ENCODE measurements at places on chromosomes 1 and 21.
A peak's percentile ranks its signal among the peaks of the same experiment; 100 is the strongest.

DNA sequence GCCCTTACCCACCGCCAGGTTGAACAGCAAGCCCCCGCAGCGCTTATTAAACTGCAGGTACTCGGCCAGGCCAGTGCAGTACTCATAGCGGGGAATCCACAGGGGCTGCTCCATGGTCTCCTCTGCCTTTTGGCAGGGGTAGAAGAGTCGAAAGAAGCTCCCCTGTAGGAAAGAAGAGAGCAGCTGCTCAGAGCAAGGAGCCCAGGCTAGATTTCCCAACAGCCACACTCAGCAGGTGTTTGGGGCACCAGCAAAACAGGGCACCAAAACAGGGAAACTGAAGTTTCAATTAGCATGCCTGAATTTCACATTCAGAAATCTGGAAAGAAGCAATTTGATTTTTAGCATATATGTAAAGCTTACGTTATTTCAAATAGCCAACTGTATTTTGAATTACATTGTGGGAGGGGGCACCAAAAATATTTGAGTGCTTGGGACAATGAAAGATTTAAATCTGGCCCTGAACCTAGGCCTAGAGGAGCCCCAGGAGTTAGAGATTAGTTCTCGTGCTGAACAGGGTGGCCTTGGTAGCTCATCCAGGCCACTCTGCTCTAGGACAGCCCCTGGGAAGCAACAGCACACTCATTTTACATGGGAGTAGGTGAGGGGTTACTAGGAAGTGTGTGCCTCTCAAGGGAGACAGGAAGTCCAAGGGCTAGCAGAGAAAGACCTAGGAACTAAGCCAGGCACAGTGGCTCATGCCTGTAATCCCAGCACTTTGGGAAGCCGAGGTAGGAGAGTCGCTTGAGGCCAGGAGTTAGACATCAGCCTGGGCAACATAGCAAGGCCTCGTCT lies 8.2 kb downstream of the PAFAH2 start:
- DNase-seq = no peak

DNA sequence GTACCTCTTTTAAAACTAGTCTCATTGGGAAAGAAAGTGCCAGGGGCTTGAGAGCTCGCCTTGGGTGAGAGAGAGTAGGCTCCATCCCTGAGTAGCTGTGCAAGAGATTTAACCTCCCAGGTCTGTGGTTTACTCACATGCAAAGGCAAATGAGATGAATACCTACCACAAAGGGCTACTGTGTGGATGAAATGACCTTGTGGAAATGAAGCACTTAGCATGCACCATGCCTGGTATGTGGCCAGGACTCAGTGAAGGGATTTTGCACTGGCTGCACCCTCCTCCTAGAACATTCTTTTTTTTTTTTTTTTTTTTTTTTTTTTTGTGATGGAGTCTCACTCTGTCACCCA lies 120.3 kb downstream of the PROX1 start:
- DNase-seq = no peak

GRCh38 chr21:43778469-43779335 lies 2.6 kb upstream of the CSTB start:
- no peak for DNase-seq

- peak; percentile 85 for DNase-seq
Measured at GRCh38 chr1:145885738-145886287, at the start of gene ANKRD35. Gene ANKRD35, minus strand, starts transcription at chr1:145885866. Its CDS starts 108 bp downstream, at chr1:145885758.

GRCh38 chr1:198435056-198435455 lies 105.4 kb downstream of the ATP6V1G3 start:
- no peak for DNase-seq

DNA sequence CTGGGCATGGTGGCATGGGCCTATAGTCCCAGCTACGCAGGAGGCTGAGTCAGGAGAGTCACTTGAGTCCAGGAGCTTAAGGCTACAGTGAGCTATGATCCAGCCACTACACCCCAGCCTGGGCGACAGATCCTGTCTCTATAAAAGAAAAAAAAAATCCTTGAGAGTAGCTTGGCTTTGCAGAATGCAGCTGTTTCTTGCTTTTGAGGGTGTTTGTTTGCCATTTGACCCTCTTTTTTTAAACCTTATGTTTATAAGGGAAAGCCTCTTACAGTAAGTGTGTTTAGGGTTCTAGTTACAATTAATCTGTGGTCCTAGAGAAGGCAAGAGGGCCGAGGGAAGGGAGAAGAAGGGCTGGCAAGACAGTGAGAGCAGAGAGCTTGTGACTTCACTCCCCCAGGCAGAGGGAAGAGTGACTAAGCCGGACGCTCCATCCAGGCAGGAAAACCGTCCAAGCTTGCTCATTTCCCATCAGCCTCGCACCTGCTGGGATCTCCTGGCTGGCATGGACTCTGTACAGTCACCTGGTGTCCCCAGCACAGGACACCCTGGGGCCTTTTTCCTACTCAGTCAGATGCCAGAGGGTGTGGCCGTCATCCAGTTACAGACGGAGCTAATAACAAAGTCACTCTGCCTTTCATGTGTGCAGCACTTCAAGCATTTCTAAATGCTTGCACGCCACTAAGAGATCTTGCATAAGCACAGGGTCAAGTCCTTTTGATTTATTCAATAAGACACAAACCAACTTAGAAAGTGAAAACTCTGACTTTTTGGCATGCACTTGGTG lies 55.5 kb upstream of the PSEN2 start:
- DNase-seq = no peak

GRCh38 chr1:30764939-30765555 lies 7.5 kb upstream of the LAPTM5 start:
- DNase-seq = no peak

DNA sequence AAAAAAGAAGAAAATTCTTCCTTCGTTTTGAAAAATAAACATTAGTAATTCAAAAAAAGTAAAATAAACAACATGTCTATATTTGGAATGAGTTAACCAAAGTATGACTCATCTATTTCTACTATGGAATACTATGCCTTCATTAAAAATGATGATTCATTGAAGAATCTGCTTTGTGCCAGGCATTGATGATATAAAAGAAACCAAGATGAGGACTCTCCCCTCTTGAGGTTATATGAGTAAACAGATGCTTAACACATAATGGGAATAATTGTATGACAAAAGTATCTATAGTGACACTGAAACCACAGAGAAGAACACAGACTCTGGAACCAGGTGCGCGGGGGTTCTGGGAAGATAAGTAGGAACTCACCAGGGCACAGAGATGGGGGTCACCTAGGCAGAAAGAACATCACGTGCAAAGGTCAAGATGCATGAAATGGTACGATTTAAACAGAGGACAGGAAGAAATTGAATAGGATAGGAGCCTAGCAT lies 18.8 kb downstream of the ELF3 start:
- no peak for DNase-seq

DNA sequence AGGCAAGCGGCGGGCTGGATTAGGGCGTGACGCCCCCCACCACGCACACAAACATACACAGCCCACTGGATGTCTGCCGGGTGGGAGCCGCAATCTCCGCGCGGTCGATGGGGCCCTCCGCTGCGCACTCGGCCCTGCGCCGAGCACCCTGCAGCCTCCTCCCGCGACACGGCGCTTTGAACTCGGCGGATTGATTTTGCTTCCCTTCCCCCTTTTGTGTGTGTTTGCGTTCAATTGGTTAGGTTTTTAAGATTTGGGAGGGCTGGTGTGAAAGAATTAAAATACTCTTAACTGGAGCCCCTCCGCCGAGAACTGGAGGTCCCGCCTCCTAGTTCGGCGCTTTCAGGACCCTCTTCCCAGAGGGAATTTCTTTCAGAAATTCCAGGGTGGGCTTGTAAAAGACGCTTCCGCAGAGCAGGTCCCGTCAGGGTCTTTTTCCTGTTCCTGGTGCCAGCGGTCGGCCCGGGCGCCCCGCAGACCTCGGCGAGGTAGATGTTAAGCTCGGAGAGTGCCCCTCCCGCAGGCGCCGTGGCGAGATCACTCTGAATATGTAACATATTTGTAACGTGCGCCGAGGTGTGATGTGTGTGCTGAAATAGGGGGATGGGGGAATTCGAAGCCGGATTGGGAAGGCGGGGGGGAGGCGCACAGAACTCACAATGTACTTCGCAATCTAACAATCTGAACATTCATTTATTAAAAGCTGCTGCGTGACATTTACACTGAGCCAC lies 8.0 kb upstream of the BARHL2 start:
- no peak for DNase-seq

GRCh38 chr1:243791586-243792267 lies 58.3 kb downstream of the AKT3 start:
- no peak for DNase-seq

DNA sequence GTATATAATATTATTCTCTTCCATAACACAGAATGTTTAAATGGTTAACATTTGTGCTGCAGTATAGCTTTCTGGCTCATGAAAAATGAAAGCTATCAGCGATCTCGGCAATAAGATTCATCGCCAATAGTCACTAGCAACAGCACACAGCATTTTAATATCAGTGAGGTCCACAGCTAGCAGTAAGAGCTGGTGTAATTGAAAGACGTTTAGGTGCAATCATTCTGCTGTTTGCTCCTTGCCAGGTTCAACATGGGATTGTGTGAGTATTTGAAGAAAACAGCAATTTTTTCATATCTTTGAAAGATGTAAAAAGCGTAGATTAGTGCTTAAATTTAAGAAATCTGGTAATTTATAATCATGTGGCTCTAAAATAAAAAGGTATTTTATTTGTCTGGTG lies 20.1 kb downstream of the PRKACB start:
- DNase-seq = no peak

GRCh38 chr21:27269644-27270043 lies 302.8 kb upstream of the ADAMTS5 start:
- no peak for DNase-seq

DNA sequence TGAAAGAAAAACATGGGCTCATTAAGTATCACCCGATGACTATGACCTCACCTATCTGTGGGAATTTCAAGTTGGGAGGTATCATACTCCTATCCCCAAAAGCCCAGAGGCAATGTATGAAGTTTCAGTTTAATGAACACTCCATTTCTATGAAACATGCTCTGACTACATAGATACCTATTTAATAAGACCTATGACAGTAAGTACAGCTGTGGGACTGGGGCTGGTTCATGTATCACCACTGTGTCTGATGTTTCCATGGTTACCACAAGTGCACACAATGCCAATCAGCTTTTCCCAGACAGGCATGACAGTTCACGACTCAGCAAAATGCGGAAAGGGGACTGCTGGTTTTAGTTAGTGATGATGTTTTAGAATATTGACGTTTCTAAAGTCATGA lies 167.7 kb downstream of the SIPA1L2 start:
- no peak for DNase-seq

DNA sequence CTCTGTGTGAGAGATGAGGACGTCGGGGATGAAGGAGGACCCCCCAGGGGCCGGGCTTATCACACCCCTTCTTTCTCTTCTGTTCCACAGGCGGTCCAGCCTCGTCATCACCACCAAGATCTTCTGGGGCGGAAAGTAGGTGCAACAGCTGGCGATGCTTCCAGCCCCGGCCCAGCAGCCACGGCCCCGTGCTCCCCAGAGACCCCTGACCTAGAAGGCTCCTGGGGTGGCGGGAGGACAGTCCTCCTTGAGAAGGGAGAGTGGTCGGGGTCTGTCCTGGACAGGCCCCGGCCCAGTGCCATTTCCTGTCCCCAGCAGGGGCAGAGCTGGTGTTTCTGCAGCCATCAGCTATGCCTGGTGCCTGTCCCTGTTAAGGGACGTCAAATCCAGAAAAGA lies 41.7 kb downstream of the KCNAB2 start:
- no peak for DNase-seq

DNA sequence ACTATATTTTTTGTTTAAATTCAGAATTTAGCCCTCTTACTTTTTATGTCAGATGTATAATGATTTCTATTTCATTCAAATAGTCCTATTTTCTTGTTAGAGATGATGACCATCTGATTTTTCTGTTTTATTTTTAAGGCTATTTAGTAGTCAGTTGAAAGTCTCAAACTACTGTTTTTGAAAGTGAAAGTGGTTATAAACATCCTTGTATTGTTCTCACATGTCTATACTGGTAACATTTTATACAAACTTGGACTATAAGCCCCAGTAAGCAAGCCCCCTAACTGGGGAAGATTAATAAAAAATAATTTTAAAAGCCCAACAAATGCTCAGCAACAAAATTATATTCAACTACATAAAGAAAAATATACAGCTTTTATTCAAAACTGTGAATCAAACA lies 271.3 kb upstream of the RGS18 start:
- DNase-seq = no peak

DNA sequence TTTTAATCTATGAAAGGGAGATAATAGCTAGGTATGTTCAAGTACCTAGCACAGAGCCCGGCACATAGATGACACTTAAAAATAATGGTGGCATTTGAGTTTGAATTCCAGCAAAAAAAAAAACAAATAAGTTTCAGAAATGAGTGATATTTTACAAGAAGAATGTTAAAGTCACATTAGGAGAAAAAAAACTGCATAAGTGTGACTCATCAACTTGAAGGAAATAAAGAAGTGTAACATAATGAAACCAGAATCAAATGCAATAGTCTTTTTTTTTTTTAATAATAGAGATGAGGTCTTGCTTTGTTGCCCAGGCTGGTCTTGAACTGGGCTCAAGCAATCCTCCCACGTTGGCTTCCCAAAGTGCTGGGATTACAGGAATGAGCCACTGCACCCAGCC lies 17.1 kb downstream of the DNASE2B start:
- no peak for DNase-seq

DNA sequence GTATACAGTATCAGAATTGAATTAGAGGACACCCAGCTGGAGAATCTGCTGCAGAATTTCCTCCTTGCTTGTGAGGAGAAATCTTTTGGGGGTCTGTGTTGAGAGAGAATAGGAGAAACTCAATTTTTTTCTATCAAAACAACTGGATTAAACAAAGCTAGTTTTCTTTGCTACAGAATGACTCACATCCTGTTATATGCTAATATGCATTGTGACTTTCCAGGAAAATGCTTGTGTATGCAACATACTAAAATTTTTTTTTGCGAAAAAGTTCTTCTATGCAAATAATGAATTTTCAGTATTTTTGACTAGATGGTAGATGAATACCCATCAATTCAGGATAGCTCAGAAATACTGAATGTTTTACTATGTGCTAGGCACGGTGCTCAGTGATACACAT lies 2.2 kb downstream of the VAMP4 start:
- DNase-seq = no peak

DNA sequence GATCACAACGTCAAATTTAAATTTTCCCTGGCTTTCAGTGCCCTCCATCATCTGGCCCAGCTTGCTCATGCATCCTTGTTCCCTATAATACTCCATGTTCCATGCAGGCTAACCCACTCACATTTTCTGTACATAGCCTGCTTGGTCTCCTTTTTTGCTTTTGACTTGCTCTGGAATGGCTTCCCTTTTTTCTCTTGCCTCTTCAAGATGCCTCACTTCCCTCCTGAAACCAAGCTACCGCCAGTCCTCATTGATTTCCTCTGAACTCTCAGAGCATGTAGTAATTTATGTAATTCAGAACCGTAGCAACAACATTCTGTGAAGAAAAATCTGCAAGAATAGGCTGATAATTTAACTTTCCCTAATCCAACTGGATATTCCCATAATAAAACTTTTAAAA lies 10.3 kb downstream of the CAP1 start:
- no peak for DNase-seq

- DNase-seq = no peak
Measured at GRCh38 chr21:43190951-43191350, 22.1 kb downstream of the CRYAA start.

DNA sequence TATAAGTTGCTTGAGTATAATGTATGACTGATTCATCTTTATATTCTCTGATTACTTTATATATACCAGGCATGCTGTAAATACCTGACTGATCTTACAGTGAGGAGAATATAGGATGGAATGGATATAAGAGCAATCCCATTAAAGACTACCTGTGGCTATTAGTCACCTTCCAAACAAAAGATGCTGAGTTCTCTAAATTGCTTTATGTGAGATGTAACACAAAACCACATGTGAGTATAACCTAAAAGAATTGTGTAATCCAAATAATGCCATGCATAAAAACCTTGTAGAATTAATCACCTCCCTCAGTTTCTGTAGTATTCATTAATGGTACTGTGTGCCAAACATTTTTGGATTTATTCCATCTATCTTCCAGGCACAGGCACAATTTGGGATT lies 134.6 kb upstream of the LRRC7 start:
- DNase-seq = no peak

Data from stimulated activated CD4-positive, alpha-beta T cell treated with anti-CD3 and anti-CD28 coated beads, Interleukin-1b, Interleukin-23, amount 100 ng/mL, for 4 hours (primary cell).